ENCODE measurements at places on chromosomes 6 and 20.
A peak's percentile ranks its signal among the peaks of the same experiment; 100 is the strongest.

DNA sequence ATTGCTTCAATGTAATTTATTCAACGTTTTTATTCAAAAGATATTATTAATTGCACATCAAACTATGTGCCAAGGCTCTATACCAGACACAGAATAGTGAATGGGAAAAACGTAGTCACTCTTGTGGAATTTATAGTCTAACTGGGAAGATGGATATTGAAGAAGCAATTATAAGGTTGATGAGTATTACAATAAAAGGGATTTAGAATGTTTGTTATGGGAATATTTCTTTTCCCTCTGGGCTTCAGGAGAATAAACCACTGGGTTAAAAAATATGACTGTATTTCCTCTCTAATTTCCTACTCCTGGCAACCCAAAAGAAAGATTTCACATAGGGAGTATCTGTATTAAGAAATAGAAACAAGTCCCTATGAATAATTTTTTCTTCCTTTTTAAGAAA, 25.1 kb upstream of the UTRN start:
- H3K27me3 ChIP-seq, result peaks cover 11% of the 10 kb centered on the region
- H3K36me3 ChIP-seq, result no peaks in the 10 kb centered on the region
- no peak overlapping the region for H3K27ac ChIP-seq
- DNase-seq, result no peak
- no peaks in the 10 kb centered on the region for H3K4me1 ChIP-seq

- no peaks in the 10 kb centered on the region for H3K4me1 ChIP-seq
- H3K27ac ChIP-seq, result no peak overlapping the region
- no peak overlapping the region for H3K4me3 ChIP-seq
- H3K36me3 ChIP-seq, result no peaks in the 10 kb centered on the region
- no peak for DNase-seq
Measured at GRCh38 chr6:40108736-40109135, 174.5 kb upstream of the MOCS1 start.

GRCh38 chr6:17038316-17038715, 63.5 kb upstream of the STMND1 start:
- peaks cover 8% of the 10 kb centered on the region for H3K27me3 ChIP-seq
- no peak for DNase-seq
- no peaks in the 10 kb centered on the region for H3K36me3 ChIP-seq
- H3K4me3 ChIP-seq, result no peak overlapping the region
- H3K4me1 ChIP-seq, result no peaks in the 10 kb centered on the region

GRCh38 chr20:62529896-62530642, 54.3 kb upstream of the GATA5 start:
- H3K4me3 ChIP-seq, result no peak overlapping the region
- H3K27me3 ChIP-seq, result no peaks in the 10 kb centered on the region
- no peak for DNase-seq
- no peaks in the 10 kb centered on the region for H3K36me3 ChIP-seq

GRCh38 chr20:59518881-59519706, 85.2 kb upstream of the PHACTR3 start:
- peaks cover 30% of the 10 kb centered on the region for H3K27me3 ChIP-seq
- DNase-seq, result no peak
- H3K27ac ChIP-seq, result no peak overlapping the region
- H3K36me3 ChIP-seq, result no peaks in the 10 kb centered on the region

- no peak for DNase-seq
- no peak overlapping the region for H3K4me3 ChIP-seq
- no peaks in the 10 kb centered on the region for H3K4me1 ChIP-seq
- peaks cover 1% of the 10 kb centered on the region for H3K27me3 ChIP-seq
Measured at GRCh38 chr20:12875510-12875909, 133.3 kb upstream of the SPTLC3 start.

DNA sequence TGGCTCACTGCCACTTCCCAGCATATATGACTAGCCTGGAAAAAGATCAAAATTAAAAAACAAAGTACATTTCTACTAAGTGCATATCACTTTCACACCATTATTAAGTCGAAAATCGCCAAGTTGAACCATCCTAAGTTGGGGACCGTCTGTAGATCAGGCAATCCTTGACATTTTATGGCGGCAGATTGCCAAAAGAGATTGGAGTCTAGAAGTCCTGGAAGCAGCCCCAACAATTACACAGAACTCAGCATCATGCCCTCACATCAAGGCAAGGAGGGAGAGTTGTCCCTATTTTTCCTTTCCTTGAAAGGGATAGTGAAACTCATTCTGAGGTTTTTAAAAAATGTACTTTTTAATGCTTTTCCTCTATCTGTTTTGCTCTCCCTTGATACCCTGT, 30.7 kb downstream of the SLC22A3 start:
- peaks cover 5% of the 10 kb centered on the region for H3K27me3 ChIP-seq
- no peak overlapping the region for H3K4me3 ChIP-seq
- H3K27ac ChIP-seq, result no peak overlapping the region
- no peaks in the 10 kb centered on the region for H3K4me1 ChIP-seq

DNA sequence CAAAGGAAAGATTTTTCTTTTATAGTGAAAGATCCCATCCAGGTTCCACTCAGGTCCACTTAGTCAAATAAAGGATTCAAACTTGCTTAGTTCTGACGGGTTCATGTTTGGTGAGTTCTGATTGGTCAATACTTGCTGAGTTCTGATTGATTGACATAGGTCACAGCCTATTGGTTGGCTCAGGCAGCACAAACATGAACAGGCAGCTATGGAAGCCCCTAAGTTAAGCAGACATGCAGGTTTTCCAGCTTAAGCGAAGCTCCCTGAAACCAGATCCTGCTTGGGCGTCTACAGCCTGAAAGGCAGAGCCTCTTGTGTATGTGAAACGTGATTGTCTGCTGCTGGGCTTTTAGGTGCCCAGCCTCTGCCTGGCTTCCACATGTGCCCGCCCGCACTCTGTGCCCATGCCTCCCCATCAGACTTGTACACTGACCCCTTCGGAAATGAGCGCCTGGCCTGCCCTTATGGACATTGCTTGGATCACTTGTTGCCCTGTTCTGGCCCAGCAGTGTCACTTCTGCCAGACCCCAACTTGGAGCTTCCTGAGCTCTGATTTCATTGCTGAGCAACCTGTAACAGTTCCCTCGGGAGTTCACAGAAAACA, 45.4 kb upstream of the ECI2 start:
- no peak overlapping the region for H3K4me3 ChIP-seq
- H3K27ac ChIP-seq, result no peak overlapping the region
- no peaks in the 10 kb centered on the region for H3K36me3 ChIP-seq
- H3K4me1 ChIP-seq, result peaks cover 3% of the 10 kb centered on the region

DNA sequence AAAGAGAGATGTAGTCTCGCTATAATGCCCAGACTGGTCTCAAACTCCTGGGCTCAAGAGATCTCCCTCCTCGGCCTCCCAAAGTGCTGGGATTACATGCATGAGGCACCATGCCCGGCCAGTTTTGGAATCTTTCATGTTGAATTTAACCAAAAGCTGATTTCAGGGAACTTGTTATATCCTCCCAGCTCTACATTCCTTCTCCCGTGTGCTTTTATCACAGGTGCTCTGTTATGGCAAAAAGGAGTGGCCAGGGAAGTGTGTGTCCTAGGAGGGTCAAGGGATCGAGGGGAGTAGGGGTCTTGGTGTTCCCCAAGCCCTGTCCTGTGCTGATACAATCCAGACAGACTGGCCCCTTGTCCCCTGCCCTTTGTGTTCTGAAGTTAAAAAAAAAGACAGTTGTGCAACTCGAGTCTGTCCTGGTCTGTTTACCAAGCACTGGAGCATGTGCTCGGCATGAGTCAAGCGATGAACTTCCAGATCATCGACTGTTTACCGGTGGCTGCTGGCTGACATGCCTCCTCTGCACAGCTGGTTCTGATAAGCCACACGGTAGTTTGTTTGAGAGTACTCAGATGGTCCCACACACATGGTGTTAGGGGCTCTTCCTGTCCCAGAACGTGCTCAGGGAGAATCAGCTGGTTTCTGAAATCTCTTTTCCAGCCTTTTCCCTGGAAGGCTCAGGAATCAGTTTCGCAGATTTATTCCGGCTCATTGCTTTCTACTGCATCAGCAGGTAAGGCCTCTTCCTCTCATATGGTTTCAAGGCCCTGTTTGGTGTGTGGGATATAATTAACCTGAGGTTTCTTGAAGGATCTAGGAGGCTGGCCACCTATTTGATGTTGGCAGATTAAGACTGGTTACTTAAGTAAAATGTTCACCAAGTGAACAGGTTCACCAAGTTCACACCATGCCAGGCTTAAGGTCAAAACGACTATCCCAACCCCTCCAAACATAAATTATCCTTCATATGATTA, 52.6 kb upstream of the NAA20 start:
- H3K27me3 ChIP-seq, result peaks cover 2% of the 10 kb centered on the region
- H3K4me3 ChIP-seq, result no peak overlapping the region
- no peaks in the 10 kb centered on the region for H3K4me1 ChIP-seq
- no peak for DNase-seq
- H3K27ac ChIP-seq, result no peak overlapping the region

GRCh38 chr6:91780270-91780669, 1193.4 kb upstream of the MAP3K7 start:
- no peaks in the 10 kb centered on the region for H3K27me3 ChIP-seq
- no peaks in the 10 kb centered on the region for H3K36me3 ChIP-seq
- no peaks in the 10 kb centered on the region for H3K4me1 ChIP-seq

DNA sequence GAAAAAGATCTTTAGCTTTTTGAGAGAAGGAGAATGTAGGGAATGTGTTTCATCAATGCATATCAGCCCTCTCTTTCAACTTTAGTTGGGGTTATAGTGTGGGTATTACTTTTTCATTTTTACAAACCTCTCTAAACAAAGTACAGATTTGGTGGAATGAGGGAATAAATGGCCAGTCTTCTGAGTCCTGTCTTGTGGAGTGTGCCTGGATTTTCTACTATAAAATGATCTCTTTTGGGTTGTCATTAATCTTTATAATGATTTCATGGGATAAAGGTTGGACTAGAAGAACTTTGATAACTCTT, 209.3 kb downstream of the RNF144B start:
- no peak overlapping the region for H3K4me3 ChIP-seq
- peaks cover 1% of the 10 kb centered on the region for H3K27me3 ChIP-seq
- H3K27ac ChIP-seq, result no peak overlapping the region
- no peaks in the 10 kb centered on the region for H3K36me3 ChIP-seq

GRCh38 chr6:74100719-74101287, 404.8 kb downstream of the CD109 start:
- H3K27me3 ChIP-seq, result peaks cover 3% of the 10 kb centered on the region
- no peaks in the 10 kb centered on the region for H3K4me1 ChIP-seq
- H3K36me3 ChIP-seq, result no peaks in the 10 kb centered on the region
- H3K4me3 ChIP-seq, result no peak overlapping the region
- no peak overlapping the region for H3K27ac ChIP-seq

- H3K36me3 ChIP-seq, result peaks cover 6% of the 10 kb centered on the region
- peak overlapping the region; percentile 28 for H3K4me3 ChIP-seq
- peaks cover 2% of the 10 kb centered on the region for H3K27me3 ChIP-seq
- H3K27ac ChIP-seq, result peak overlapping the region; percentile 98
- DNase-seq, result peak; percentile 48
- H3K4me1 ChIP-seq, result peaks cover 59% of the 10 kb centered on the region
Measured at GRCh38 chr6:447381-448165, 56.0 kb downstream of the IRF4 start.

DNA sequence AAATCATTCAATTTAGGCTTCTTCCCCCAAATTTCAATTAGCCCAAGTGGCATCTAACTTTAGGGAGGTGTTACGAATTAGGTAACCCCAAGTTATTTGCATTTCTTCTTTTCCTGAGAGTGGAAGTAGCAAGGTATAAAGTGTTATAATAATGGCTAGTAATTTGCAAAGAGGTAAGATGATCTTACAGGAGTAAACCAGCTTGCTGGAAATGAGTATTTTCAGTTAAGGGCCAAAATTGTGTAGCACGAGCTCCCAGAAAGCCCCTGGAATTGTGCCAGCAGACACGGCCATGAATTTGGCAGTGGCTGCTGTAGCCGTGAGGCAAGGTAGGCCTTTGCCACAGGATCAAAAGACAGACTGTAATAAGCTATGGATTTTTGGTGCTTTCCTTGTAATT, 38.0 kb downstream of the CITED2 start:
- H3K27me3 ChIP-seq, result no peaks in the 10 kb centered on the region
- peaks cover 4% of the 10 kb centered on the region for H3K36me3 ChIP-seq
- H3K4me1 ChIP-seq, result no peaks in the 10 kb centered on the region
- DNase-seq, result no peak
- no peak overlapping the region for H3K27ac ChIP-seq

DNA sequence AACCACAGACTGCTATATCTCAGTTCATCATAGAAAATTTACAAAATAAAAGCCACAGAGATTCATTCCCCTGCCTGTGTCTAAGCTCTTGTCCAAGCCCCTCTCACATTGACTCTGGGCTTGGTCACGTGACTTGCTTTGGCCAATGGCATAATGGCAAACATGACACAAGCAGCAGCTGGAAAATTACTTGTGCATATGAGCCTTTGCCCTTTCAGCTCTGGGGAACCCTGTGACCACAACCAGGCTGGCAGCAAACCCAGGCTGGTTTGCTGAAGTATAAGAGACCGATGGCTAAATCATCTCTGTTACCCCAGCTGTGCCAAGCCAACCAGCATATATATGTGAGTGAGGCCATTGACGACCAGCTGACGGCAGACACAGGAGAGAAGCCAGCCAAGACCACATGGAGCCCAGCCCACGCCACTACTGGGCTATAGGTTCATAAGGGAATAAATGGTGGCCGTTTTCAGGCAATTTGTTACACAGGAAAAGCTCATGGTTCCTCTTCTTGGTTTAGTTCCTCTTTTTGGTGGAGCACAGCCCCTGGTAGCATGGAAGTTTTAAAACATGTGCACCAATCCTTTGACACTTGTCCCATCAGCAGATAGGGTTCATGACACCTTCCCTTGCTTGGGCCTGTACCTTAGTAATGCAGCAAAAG, 31.8 kb upstream of the RSPO4 start:
- peaks cover 16% of the 10 kb centered on the region for H3K27me3 ChIP-seq
- H3K27ac ChIP-seq, result no peak overlapping the region
- no peak overlapping the region for H3K4me3 ChIP-seq
- no peaks in the 10 kb centered on the region for H3K36me3 ChIP-seq
- DNase-seq, result no peak

- no peak for DNase-seq
- H3K4me3 ChIP-seq, result no peak overlapping the region
- peaks cover 5% of the 10 kb centered on the region for H3K4me1 ChIP-seq
- H3K27ac ChIP-seq, result no peak overlapping the region
Measured at GRCh38 chr6:125853756-125854155, 63.0 kb downstream of the NCOA7 start.

DNA sequence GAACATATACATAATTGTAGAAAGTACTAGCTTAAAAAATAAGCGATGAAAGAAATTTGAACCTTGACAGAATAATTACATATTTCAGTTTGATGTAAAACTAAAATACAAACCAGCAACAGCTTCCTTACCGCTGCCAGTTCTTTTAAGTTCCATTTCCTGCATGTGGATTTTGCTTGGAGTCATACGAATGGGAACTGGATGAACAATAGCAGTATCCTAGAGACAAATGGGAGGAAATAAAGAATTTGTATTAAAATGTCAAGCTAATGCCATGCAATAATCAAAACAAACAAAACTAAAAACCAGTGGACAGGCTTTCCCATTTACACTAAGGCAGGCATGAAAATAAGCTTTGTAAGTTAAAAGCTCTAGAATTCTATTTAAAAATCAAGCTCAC, 67.1 kb downstream of the REPS1 start:
- H3K36me3 ChIP-seq, result peaks cover 18% of the 10 kb centered on the region
- no peaks in the 10 kb centered on the region for H3K4me1 ChIP-seq
- no peak overlapping the region for H3K4me3 ChIP-seq
- H3K27ac ChIP-seq, result no peak overlapping the region
- no peak for DNase-seq
